ENCODE measurements at places on chromosomes 3 and 15.

GRCh38 chr3:37183375-37183831 lies 9.0 kb upstream of the LRRFIP2 start:
- DNase-seq = no peak

GRCh38 chr3:99248130-99248529 lies 346.6 kb upstream of the DCBLD2 start:
- DNase-seq = no peak

DNA sequence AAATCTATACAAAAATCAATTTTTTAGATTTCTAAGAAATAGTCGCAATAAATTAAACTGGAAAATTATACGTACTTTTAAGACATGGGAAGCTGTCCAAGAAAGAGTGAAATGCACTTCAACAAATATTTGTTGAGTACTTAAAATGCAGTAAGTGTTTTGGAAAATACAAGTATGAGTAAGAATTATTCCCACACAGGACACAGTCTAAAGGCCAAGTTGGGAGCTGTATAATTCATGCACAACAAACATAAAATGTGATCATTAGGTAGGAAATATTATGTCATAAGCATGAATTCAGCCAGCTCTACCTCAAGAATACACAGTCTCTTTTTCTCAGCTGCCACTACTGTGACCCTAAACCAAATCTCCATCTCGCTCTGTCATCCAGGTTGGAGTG lies 267.6 kb downstream of the CNTN3 start:
- DNase-seq = no peak

GRCh38 chr3:12706504-12707253 lies 42.8 kb upstream of the RAF1 start:
- DNase-seq = peak; percentile 70

- DNase-seq = no peak
Measured at GRCh38 chr15:42547918-42548248, 710 bp downstream of the LRRC57 start.

DNA sequence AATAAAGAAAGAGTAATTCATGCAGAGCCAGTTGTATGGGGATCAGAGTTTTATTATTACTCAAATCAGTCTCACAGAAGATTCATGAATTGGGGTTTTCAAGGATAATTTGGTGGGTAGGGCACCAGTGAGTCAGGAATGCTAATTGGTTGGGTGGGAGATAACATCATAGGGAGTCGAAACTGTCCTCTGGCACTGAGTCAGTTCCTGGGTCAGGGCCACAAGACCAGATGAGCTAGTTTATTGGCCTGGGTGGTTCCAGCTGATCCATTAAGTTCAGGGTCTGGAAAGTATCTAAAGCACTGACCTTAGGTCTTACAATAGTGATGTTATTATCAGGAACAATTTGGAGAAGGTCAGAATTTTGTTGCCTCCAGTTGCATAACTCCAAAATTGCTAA lies 998.6 kb upstream of the EPHA6 start:
- DNase-seq = no peak

DNA sequence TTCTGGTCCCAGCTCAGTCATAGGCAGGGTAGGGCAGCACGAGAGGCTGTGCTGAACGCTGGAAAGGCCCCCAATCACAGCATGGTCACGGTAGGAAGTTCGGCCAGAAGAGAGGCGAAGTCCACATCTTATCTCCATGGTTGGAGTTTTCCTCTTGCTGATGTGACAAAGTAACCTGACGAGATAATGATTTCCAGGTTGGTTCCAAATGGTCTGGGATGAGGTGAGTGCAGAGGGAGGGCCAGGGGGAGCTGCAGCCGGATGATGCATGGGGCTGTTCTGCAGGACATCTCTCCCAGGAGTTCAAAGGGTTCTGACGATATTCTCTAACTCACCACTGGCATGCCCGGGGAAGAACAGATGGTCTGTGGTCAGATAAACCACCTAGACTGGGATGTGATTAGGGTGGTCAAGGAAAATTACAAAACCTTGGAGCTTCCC lies 83.2 kb upstream of the WNT5A start:
- no peak for DNase-seq

DNA sequence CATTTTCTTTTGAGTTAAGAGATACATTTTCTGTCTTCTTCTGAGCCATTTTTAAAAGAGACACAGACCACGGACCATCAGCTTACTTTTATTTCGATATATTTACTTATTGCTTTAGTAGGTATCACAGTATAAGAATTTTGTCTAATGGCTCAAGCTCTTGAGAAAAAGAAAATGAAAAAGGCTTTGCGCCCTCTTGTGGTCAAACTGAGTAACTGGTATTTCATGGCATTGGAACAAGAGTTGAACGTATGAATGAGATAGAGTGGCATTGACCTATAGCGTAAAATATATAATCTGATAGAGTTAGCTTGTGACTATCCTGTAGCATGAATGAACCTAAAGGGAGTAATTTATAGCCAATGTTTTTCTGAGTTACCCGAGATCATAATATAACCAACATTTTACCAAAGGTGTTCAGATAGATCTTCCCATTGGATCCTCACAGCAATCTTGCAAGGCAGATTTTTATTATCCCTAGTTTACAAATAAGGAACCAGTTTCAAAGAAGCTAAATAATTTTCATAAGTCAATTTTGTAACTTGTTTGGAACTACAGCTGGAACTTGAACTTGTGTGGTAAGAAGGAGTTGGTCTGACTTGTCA lies 154.6 kb downstream of the POLR2M start:
- no peak for DNase-seq

GRCh38 chr3:58206406-58207011 lies 4.3 kb downstream of the DNASE1L3 start:
- DNase-seq = no peak

- DNase-seq = no peak
Measured at GRCh38 chr3:130654921-130655320, 91.7 kb downstream of the PIK3R4 start.

DNA sequence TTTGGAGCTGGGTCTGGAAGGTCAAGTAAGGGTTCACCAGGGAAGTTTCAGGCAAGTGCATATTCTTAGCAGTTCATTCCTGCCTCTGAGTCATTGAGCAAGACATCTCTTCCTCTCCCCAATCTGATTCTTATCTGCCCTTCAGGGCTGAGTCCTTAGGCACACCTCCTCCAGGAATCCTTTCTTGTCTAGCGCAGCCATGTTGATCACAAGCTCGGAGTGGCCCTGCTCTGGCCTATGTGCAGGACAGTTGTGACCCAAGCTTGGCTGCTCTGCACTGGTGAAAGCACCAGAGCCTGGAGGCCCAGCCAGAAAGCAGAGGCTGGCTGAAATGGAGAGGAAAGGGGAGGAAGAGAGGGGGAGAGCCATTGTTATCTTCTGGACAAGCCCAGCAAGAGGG lies 30.9 kb upstream of the MRPS22 start:
- no peak for DNase-seq

- peak; percentile 76 for DNase-seq
Measured at GRCh38 chr15:59528961-59529402, 82.6 kb upstream of the GCNT3 start.
